Panc1 (cell line): ENCODE measurements at places on chromosomes 13 and 19. TPM values are rescaled to one million over a fixed set of nuclear protein-coding genes. Genes with fewer than 3 reads are reported as not detected.

The CYP2A7 gene
- not detected for total RNA-seq

The UTP14C gene
- 11.2 TPM for total RNA-seq

DNA sequence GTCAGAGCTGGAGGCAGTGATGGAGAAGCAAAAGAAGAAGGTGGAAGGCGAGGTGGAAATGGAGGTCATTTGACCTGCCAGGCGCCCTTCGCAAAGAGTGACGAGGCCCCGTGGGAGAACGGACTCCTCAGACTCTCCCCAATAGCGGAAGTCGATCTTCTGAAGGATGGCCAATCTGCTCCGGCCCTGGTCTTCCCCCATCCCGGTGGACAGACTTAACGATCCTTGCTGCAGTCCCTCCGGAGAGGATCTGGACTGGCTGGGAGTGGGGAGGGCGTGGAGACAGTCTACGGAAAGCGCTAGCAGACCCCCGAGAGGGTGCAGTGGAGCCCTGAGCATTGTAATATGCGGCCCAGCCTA lies 11.9 kb downstream of the EPS8L1 start:
- no peaks in the 10 kb centered on the region for H3K27me3 ChIP-seq
- DNase-seq = no peak

DNA sequence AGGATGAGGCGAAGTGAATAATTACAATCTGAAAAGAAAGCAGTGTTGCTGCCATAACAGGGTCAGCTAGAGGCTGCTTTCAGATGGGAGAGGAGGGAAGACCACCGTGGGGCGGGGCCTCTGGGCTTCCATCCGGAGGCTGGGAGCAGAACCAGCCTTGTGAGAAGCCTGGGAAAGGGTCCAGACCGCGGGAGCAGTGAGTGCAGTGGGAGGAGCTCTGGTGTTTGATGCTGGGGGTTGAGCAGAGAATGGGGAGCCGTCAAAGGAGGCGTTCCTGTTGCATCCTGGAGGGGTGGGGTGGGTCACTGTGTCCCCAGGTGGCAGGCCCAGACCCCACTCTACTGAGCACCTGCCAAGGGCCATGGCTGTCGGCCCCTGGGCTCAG lies 18.1 kb downstream of the NKPD1 start:
- H3K27me3 ChIP-seq = no peaks in the 10 kb centered on the region
- no peak for DNase-seq
- H3K4me1 ChIP-seq = no peaks in the 10 kb centered on the region
- no peak overlapping the region for H3K27ac ChIP-seq
- no peaks in the 10 kb centered on the region; the same call in 1 of the 2 replicates for H3K36me3 ChIP-seq

DNA sequence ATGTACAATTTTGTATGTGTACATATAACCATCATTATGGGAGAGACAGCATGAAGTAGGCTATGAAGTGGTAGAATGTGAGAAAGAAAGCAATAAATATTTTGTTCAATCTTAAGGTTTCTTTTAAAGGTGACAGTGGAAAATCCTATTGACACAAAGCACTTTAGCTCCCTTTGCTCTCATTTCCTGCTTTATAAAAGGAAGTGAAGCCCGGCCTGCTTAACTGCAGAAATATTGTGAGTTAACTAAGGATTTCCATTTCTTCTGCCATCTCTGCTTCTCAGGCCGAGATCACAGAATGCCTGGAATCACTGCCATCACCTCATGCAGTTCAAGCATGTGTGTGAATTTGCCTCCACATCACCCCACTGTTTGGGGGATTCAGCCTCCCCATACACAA lies 83.5 kb downstream of the FRY start:
- no peaks in the 10 kb centered on the region for H3K27me3 ChIP-seq
- no peak overlapping the region for H3K27ac ChIP-seq
- no peaks in the 10 kb centered on the region for H3K36me3 ChIP-seq
- no peak overlapping the region for H3K4me3 ChIP-seq
- no peaks in the 10 kb centered on the region for H3K4me1 ChIP-seq

GRCh38 chr13:28056426-28056825 lies 44.0 kb downstream of the FLT3 start:
- H3K27ac ChIP-seq = no peak overlapping the region
- H3K27me3 ChIP-seq = no peaks in the 10 kb centered on the region
- DNase-seq = no peak
- no peak overlapping the region for H3K4me3 ChIP-seq
- H3K36me3 ChIP-seq = no peaks in the 10 kb centered on the region

DNA sequence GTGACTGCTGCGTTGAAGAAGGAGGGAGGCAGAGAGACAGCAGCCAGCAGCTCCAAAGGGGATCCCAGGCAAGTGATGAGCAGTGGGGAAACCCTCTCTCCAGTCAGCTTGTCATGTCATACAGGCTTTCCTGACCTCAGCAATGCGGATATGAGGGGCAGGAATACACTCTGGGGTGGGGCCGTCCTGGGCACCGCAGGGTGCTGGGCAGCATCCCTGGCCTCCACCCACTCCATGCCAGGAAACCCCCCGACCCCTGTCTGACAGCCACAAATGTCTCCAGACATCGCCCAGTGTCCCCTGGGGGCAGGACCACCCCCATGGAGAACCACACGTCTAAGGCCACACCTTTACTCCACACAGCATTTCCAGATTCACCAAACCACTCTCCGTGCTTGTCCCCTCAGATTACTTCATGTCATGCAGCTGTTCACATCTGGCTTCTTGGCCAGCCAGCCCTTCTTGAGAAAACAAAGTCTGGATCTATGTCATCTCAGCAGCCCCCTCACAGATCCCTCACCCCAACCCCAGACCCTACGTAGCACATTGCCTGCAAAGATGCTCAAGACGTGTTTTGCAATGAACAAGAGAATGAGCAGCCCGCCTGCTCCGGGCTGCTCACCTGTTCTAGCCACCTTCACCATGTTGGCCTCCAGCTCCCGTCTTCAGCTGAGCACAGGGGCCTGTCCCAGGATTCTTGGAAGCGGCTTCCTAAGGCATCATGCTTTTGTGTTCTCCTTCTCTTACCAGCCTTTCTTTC lies 46.5 kb downstream of the RFX2 start:
- no peaks in the 10 kb centered on the region for H3K27me3 ChIP-seq
- DNase-seq = no peak
- no peak overlapping the region for H3K4me3 ChIP-seq
- no peak overlapping the region for H3K27ac ChIP-seq

DNA sequence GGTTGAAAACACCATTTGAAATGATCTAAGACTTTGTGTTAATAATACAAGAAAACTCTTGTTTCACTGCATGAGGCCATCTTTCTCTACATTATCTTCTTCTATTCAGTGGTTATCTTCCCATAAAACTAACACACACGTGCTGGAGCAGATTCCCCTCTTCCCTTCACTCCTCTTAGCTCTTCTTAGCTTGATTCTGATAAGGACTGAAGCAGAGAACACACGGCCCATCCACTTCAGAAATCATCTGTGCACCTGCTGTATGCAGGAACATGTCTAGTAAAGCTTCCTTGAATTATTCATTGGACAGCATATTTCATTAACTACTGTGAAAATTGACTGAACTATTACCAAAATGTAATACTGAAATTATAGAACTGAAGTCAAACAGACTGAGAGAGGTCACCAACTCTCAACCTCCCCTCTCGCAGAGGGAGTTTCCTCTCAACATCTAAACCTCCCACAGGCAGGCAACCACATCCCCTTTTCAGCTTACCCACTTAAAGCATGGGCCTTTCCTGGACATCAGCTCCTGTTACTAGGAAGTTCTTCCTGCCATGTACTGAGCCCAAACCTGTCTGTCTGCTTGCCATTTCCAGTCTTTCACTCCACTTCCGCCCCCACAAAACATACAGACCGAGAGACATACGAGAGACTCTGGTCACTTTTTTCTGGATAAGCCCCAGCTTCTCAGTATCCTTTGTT lies 113.9 kb downstream of the CRYL1 start:
- no peaks in the 10 kb centered on the region for H3K4me1 ChIP-seq
- no peaks in the 10 kb centered on the region for H3K36me3 ChIP-seq
- H3K4me3 ChIP-seq = no peak overlapping the region
- no peak overlapping the region for H3K27ac ChIP-seq
- H3K27me3 ChIP-seq = no peaks in the 10 kb centered on the region
